ENCODE measurements at places on chromosomes 7 and 10. TPM values are rescaled to one million over a fixed set of nuclear protein-coding genes. Genes with fewer than 3 reads are reported as not detected.

- no peak for DNase-seq
- H3K27me3 ChIP-seq = no peaks in the 10 kb centered on the region
- H3K27ac ChIP-seq = no peak overlapping the region
- H3K36me3 ChIP-seq = no peaks in the 10 kb centered on the region
These were observed 147.2 kb downstream of the MYOF start for GRCh38 chr10:93334901-93335327.

- no peak for DNase-seq
- no peaks in the 10 kb centered on the region for H3K27me3 ChIP-seq
- H3K36me3 ChIP-seq = no peaks in the 10 kb centered on the region
These were observed 399.1 kb downstream of the GATA3 start for GRCh38 chr10:8453587-8453986.

DNA sequence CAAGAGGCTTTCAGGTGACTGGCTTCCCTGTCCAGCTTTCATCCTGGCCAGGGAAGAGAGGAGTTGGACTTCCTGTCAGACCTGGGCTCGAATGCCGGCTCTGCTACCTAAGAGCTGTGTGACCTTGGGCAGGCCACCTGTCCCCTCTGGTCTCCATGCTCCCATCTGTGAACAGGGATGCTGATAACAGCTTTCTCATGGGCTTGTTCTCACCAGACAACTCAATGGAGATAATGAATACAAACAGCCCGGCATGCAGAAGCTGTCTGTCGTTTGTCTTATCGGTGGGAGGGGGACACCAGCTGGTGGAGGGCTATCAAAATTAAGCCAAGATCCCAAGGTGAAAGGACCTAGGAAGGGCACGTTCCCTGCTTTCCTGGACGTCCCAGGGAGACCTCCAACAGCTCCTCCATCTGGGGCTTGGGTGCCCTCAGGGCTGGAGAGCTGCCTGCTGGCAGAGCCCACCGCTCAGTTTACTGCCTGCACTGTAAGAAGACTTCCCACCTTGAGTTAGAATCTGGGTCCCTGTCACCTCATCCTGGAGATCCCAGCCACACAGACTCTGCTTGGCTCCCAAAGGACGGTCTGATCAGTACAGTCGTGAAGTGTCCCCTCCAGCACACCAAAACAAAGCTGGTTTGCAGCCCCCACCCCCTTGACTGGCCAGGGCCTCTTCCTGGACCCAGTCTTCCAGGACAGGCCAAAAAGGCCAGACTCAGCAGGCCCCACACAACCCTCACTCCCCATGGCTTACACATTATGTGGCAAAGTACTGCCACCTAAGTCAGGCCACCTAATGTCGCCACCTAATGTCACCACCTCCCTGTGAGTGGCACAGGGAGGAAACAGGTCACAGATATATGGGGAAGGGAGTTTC is 40.9 kb downstream of the PPIF start:
- DNase-seq = no peak
- no peaks in the 10 kb centered on the region for H3K36me3 ChIP-seq
- peaks cover 10% of the 10 kb centered on the region for H3K4me1 ChIP-seq
- no peak overlapping the region for H3K4me3 ChIP-seq
- H3K27me3 ChIP-seq = no peaks in the 10 kb centered on the region

GRCh38 chr10:62653254-62653653 is 151.3 kb upstream of the ADO start:
- H3K4me3 ChIP-seq = no peak overlapping the region
- peak overlapping the region; percentile 70 for H3K27ac ChIP-seq
- no peaks in the 10 kb centered on the region for H3K36me3 ChIP-seq
- peaks cover 35% of the 10 kb centered on the region for H3K4me1 ChIP-seq
- DNase-seq = peak; percentile 95
- no peaks in the 10 kb centered on the region for H3K27me3 ChIP-seq

Gene GCC1
- total RNA-seq = 13.9 TPM

- no peak overlapping the region for H3K27ac ChIP-seq
- H3K4me1 ChIP-seq = no peaks in the 10 kb centered on the region
- DNase-seq = no peak
- no peaks in the 10 kb centered on the region for H3K27me3 ChIP-seq
- no peak overlapping the region for H3K4me3 ChIP-seq
- no peaks in the 10 kb centered on the region for H3K36me3 ChIP-seq
These were observed 218.2 kb upstream of the PODXL start for GRCh38 chr7:131774419-131775220.

Gene ZNF107
- 36.7 TPM for total RNA-seq

Gene INPP5F
- 2.5 TPM for total RNA-seq

DNA sequence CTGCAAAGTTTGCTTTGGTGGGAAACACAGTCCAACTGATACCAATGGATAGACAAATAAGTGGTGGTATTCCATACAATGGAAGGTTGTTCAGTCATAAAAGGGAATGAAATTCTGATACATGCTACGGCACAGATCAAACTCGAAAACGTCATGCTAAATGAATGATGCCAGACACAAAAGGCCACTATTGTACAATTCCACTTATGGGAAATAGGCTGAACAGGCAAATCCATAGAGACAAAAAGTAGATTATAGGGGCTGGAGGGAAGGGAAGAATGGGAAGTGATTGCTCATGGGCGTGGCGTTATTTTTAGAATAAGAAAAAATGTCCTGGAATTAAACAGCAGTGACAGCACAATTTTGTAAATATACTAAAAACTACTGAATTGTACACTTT is 66.0 kb upstream of the FOXK1 start:
- no peaks in the 10 kb centered on the region for H3K4me1 ChIP-seq
- no peak for DNase-seq
- no peak overlapping the region for H3K27ac ChIP-seq
- no peaks in the 10 kb centered on the region for H3K36me3 ChIP-seq
- no peak overlapping the region for H3K4me3 ChIP-seq

DNA sequence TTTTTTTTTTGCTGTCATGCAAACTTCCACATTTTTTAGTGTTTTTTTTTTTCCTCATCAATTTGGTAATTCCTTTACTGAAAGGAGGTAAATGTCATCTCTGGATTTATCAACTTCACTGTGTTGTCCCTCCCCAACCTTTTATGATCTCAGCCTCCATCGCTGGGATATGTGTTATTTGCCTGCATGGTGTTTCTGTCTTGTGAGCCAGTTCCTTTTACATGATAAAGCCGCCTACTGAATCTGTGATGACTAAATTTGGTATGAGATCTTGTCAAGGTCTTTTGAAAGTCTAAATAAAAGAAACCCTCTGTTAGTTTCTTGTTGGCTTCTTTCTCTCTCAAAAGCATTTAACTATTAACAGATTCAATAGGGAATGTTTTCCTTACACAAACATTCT is 39.3 kb downstream of the TAS2R41 start:
- H3K36me3 ChIP-seq = no peaks in the 10 kb centered on the region
- H3K27me3 ChIP-seq = no peaks in the 10 kb centered on the region
- H3K4me3 ChIP-seq = no peak overlapping the region
- H3K27ac ChIP-seq = no peak overlapping the region
- H3K4me1 ChIP-seq = no peaks in the 10 kb centered on the region
- no peak for DNase-seq

Gene AQP1
- 0.82 TPM for total RNA-seq

GRCh38 chr7:51255536-51256208 is 60.9 kb downstream of the COBL start:
- no peaks in the 10 kb centered on the region for H3K27me3 ChIP-seq
- no peak overlapping the region for H3K4me3 ChIP-seq
- H3K36me3 ChIP-seq = no peaks in the 10 kb centered on the region
- H3K4me1 ChIP-seq = no peaks in the 10 kb centered on the region
- no peak overlapping the region for H3K27ac ChIP-seq

- no peaks in the 10 kb centered on the region for H3K4me1 ChIP-seq
- no peaks in the 10 kb centered on the region for H3K36me3 ChIP-seq
- H3K27me3 ChIP-seq = no peaks in the 10 kb centered on the region
- H3K4me3 ChIP-seq = no peak overlapping the region
- no peak overlapping the region for H3K27ac ChIP-seq
These were observed 126.6 kb upstream of the PARD3 start for GRCh38 chr10:34941471-34942357.

Gene FXYD4
- not detected for total RNA-seq

DNA sequence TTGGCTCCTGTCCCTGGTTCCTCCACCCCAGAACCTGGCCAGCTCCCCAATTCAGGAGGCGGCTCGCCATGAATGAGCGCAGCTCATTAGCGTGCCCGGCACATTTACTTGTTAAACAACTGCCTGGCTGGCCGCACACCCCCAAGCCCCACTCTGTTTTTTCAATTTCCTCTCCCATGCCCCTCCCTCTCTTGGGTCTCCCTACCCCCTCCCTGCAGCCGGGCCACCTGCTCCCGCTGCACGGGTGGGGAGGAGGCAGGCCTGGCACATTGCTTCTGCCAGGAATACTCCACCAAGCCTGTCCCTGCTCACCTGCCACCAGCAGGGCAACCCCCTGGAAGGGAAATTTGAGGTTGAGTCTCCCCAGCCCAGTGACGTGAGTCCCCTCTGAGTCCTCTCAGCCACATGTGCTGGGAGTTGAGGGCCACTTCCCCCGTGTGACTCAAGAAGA is 2.5 kb upstream of the SLIT1 start:
- no peak overlapping the region for H3K4me3 ChIP-seq
- no peak overlapping the region for H3K27ac ChIP-seq
- no peaks in the 10 kb centered on the region for H3K27me3 ChIP-seq
- no peak for DNase-seq
- no peaks in the 10 kb centered on the region for H3K36me3 ChIP-seq
- no peaks in the 10 kb centered on the region for H3K4me1 ChIP-seq

Gene OR13A1
- 3.2 TPM for total RNA-seq

Gene IFIT1B
- total RNA-seq = 0.78 TPM

- H3K4me1 ChIP-seq = no peaks in the 10 kb centered on the region
- no peak overlapping the region for H3K4me3 ChIP-seq
- DNase-seq = no peak
- H3K27ac ChIP-seq = no peak overlapping the region
These were observed 8.7 kb upstream of the BAMBI start for GRCh38 chr10:28668363-28669226.

GRCh38 chr10:118497227-118497626 is 98.2 kb downstream of the PRLHR start:
- H3K27me3 ChIP-seq = no peaks in the 10 kb centered on the region
- DNase-seq = no peak
- no peak overlapping the region for H3K27ac ChIP-seq
- no peaks in the 10 kb centered on the region for H3K36me3 ChIP-seq

Gene PARG
- total RNA-seq = 47.6 TPM

GRCh38 chr7:81648716-81649115 is 121.1 kb downstream of the HGF start:
- H3K4me3 ChIP-seq = no peak overlapping the region
- H3K36me3 ChIP-seq = no peaks in the 10 kb centered on the region
- no peaks in the 10 kb centered on the region for H3K27me3 ChIP-seq
- DNase-seq = no peak
- H3K4me1 ChIP-seq = no peaks in the 10 kb centered on the region
- H3K27ac ChIP-seq = no peak overlapping the region

Gene ANXA8
- total RNA-seq = not detected

Gene SPDYE5
- not detected for total RNA-seq

DNA sequence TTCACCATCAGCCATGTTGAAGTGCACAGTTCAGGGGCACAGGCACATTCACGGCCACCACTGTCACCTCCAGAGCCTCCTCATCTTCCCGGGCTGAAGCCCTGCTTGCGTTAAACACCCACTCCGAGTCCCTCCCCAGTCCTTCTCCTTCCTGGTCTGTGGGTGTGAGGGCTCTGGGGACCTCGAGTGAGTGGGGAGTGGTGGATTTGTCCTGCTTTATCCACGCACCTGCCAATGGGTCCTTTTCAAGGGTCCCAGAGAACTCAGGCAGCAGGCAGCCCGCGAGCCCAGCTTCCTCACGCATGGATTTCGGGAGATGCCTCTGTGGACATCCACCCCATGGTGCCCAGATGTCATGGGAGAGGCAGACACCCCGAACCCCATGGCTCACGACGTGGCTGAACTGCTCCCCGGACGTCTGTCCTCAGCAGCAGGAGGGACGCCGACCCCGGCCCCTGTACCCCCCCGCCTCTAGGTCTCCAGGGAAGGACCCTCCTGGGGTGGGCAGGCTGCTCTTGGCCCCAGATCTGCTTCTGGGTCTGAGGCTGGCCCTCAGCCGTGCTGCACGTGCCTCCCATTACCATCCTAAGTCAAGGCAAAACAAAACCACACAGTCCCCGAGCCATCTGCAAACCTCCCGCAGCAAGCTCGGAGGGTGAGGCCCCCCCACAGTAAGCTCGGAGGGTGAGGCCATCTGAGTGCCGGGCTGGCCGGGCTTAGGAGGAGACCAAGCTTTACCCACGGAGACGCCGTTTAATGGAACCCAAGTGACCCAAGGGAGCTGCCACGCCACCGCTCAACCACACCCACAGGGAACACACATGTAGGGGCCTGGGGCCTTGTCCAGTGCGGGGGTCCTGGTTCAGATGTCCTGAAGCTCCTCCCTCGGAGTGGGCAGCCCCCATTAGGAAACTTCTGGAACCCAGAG is 9.0 kb downstream of the CYP2W1 start:
- H3K36me3 ChIP-seq = no peaks in the 10 kb centered on the region
- no peaks in the 10 kb centered on the region for H3K27me3 ChIP-seq
- no peak for DNase-seq
- H3K4me1 ChIP-seq = peaks cover 39% of the 10 kb centered on the region

DNA sequence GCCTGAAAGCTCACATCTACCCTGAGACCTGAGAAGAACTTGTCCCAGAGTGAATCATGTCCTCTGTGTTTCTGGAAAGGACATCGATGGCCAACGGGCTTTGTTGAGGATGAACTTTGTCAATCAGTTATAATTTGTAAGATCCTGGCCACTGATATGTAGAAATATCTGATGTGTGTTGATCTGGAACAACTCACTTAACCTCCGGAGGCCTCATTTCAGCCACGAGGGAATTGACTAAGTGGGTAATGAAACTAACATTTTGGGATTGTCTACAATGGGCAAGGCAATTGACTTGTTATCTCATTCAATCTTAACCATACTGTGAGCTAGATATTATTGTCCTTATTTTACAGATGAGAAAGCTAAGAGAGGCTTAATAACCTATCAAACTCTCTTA is 468.1 kb upstream of the NRP1 start:
- H3K4me3 ChIP-seq = no peak overlapping the region
- H3K36me3 ChIP-seq = no peaks in the 10 kb centered on the region
- H3K27ac ChIP-seq = no peak overlapping the region
- no peaks in the 10 kb centered on the region for H3K27me3 ChIP-seq

- no peaks in the 10 kb centered on the region for H3K4me1 ChIP-seq
- no peak overlapping the region for H3K4me3 ChIP-seq
- peak; percentile 46 for DNase-seq
- no peaks in the 10 kb centered on the region for H3K27me3 ChIP-seq
These were observed 33.8 kb downstream of the GALNT17 start for GRCh38 chr7:71165708-71166107.

- no peak overlapping the region for H3K4me3 ChIP-seq
- no peaks in the 10 kb centered on the region for H3K27me3 ChIP-seq
- no peak for DNase-seq
- H3K4me1 ChIP-seq = no peaks in the 10 kb centered on the region
These were observed 86.4 kb upstream of the SEMA3C start for GRCh38 chr7:81005254-81005653.

- H3K4me1 ChIP-seq = peaks cover 31% of the 10 kb centered on the region
- no peak overlapping the region for H3K27ac ChIP-seq
- H3K27me3 ChIP-seq = no peaks in the 10 kb centered on the region
- H3K4me3 ChIP-seq = no peak overlapping the region
- no peaks in the 10 kb centered on the region for H3K36me3 ChIP-seq
- no peak for DNase-seq
These were observed 21.5 kb downstream of the WASL start for GRCh38 chr7:123727071-123727837.

GRCh38 chr10:101295261-101295660 is 58.7 kb upstream of the BTRC start:
- H3K27me3 ChIP-seq = no peaks in the 10 kb centered on the region
- no peak for DNase-seq
- no peaks in the 10 kb centered on the region for H3K36me3 ChIP-seq

Gene SYNPO2L
- not detected for total RNA-seq

Data from Karpas-422 (cell line).